ENCODE measurements at places on chromosomes 1 and 21.
A peak's percentile ranks its signal among the peaks of the same experiment; 100 is the strongest.

DNA sequence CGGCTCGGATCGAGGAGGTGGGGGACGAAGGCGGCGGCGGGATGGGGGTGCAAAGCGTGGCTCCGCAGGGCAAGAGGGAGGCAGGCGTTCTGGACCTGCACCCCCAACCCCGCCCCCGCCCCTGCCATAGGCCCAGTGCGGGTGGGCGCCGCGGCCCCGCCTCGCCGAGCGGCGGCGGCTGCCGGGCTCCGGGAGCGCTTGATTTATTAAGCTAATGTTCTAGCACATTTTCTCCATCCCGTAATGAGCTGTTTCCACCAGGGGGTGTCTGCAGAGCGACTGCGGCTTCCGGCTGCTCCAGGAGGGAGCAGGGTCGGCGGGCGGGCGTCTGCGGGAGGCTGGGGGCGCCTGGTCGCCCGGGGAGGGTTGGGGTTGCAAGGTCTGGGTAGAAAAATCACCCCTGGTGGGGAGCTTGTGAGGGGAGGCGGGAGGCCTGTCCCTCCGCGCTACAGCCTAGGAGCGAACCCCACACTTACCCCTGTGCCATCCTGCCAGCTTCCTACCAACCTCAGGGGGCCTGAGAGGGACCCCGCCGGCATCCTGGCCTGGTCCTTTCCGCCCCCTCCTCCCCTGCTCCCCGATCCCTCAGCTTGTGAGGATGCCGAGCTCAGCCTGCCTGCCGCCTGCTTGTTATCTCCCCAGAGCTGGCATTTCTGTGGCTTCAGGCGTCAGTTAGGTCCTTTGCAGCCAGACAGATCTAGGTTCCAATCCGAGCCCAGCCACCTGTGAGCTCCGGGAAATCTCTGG is 48.5 kb upstream of the ACOT11 start:
- DNase-seq, result no peak

GRCh38 chr1:223725578-223725977 is 13.2 kb downstream of the CAPN2 start:
- no peak for DNase-seq

DNA sequence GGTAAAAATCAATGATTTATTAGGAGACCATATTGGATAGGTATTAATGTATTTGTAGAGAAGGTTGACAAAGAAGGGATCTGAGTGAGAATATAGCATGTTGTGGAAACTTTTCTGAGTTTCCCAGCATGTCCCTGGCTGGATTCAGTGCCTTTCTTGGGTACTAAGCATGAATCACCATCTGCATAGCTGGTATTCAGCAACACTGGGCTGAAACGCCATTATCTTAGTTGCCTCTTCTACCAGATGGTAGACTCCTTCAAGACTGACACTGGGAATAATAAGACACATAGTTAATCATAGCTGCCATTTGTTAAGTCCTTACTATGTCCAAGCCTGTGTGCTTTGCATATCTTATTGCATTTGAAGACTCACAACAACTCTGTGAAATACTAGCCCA is 45.5 kb downstream of the ATP5PF start:
- no peak for DNase-seq

DNA sequence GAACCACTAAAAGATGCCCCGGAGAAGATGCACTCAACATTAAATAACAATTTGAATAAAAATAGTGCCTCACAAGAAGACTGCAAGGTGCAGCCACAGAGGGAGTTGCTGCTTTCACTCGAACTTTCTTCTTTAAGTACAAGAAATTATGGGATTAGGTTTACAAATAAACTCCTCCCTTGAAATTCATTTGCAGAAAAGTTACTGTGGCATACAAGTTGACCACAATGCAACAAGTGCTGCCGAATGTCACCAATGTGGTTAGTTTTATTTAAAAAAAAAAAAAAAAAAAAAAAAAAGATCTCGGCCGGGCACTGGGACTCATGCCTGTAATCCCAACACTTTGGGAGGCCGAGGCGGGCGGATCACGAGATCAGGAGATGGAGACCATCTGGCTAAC is 76.8 kb upstream of the RAB4A start:
- DNase-seq, result no peak

DNA sequence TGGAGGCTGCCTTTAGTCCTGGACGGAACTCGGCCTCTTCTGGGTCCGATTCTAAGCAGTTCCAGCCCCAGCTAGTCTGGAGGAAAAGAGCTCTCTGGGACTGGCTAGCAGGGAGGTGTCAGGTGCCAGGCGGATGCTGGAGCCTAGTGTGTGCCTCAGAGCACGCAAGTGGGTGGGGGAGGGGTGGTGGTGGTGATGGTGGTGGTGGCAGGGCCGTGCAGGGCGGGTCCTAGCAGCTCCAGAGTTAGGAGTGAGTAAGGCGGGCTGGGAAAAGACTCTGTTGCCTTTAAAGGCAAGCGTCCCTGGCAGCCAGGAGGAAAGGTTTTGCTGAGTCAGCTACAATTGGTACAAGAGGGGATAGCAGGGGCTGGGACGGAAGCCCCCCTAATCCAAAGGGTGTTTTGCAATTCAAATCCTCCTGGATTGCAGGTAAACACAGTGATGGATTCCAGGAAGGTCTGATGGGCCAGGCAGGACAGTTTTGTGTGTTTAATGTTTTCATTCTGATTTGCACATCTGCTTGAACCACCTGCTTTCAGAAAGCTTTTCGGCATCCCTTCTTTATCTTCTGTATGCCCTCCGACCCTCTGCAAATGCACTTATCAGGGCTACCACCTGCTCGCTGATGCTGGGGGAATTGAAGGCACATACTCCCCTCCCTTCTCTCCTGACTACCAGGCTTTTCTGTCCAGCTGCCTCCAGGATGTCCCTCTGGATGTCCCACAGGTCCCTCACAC is 4.1 kb upstream of the SLC2A1 start:
- DNase-seq, result no peak

DNA sequence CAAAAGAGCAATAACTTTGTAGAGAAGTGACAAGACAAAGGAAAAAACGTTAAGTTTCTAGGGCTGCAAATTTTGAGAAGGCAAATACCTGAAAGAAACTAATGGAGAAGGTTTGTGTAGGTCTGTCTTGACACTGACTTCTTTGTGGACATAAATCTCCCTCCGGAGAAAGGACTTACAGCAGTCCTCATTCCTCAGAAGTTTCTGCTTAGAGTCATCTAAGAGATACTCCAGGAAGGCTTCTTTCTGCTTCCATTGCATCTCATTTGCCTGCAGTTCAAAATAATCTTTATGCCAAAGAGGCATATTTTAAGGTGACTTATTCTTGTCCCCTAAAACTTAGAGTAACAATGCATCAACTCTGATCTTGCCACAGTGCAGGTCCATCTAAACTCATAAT is 4.4 kb upstream of the C4BPB start:
- no peak for DNase-seq

DNA sequence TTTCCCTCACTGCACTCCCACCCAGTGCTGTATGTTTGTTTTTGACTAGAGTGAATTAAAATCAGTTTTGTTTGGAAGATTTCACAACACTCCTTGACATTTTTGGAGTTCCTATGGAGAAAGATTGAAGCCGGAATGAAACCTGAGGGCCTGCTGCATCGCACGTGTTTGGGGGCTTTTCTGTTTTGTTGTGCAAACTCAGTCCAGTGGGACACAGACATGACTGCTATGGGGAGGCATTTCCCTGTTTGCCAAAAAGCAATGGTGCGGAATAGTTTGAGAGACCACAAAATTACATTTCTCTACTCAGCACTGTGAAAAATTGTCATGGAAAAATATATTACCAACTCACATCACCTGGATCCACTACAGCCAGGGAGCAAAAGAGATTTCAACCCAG is 43.8 kb upstream of the KCNE2 start:
- no peak for DNase-seq

- DNase-seq, result no peak
Measured at GRCh38 chr1:106793651-106794050, 262.8 kb upstream of the PRMT6 start.

DNA sequence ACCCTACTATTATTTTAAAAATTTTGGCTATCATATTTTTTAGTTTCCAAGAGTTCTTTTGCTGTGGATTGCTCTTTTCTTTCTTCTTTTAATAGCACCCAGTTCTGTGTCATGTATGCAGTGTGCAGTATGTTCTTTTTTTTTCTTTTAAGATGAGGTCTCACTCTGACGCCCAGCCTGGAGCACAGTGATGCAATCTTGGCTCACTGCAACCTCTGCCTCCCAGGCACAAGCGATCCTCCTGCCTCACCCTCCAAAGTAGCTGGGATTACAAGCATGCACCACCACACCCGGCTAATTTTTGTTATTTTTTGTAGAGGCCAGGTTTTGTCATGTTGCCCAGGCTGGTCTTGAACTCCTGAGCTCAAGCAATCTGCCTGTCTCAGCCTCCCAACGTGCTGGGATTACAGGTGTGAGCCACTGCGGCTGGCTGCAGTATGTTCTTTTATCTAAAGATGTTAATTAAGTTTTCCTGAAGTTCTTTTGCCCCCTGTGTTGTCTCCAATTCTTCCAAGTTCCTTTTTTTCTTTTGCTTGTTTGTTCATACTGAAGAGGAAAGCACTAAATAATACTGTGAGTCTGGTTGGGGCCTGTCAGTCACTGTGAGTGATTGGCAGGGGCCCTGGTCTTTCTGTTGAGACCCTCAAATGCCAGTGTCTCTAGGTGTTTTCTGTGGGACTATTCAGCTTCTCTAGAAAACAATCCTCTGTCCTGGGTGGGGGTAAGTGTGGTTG is 17.5 kb upstream of the TTC22 start:
- DNase-seq, result no peak

GRCh38 chr1:22537441-22538139 is 25.7 kb upstream of the EPHA8 start:
- no peak for DNase-seq

DNA sequence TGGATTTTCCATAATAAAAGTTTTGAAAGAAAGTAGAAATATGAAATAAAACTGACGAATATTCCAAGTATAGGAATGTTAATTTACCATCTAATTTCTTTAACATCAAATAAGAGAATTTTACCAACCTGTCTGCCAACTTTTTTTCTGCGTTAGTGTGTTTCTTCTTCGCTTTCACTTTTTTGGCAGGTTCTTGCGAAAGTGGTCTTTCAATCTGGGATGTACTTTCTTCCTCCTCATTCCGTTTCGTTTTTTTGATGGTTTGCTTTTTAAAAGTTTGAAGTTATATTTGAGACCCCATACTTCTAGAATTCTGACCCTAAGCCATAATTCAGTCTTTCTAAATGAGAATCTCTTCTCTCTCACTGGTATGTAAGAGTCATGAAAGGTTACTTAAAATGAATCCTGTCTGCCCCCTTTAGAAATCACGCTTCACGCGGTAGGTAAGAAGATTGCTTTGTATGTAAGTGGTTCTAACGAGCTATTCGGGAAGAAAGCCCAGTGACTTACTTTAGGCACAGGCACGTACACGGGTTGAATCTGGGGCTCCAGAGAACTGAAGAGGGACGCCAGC is 580 bp downstream of the RBM34 start:
- DNase-seq, result no peak

DNA sequence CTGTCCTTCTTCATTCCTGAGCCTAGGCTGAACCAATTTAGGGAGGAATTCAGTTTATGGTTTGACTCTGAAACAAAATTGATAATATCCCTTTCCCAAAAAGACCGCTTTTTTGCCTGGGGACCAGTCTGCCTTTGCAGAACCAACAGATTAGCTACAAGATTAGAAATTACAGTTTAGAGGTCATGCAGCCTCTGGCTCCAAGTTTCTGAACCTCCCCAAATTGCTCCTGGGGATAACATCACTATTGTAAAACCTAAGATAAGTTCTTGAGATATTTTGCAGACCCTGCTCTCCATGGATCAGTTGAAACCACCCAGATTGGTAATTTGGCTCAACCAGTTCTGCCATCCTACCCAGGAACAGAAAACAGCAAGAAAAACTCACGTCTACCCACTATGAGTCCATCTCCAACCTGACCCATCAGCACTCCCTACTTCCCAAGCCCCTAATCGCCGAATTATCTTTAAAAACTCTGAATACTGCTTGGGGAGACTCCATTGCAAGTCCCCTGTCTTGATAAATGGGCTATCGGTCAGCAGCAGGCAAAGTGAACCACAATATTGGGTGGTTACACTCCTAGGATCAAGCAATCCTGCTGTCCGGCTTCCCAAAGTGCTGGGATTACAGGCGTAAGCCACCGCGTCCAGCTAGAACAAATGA is 605 bp upstream of the RABGGTB start:
- no peak for DNase-seq

DNA sequence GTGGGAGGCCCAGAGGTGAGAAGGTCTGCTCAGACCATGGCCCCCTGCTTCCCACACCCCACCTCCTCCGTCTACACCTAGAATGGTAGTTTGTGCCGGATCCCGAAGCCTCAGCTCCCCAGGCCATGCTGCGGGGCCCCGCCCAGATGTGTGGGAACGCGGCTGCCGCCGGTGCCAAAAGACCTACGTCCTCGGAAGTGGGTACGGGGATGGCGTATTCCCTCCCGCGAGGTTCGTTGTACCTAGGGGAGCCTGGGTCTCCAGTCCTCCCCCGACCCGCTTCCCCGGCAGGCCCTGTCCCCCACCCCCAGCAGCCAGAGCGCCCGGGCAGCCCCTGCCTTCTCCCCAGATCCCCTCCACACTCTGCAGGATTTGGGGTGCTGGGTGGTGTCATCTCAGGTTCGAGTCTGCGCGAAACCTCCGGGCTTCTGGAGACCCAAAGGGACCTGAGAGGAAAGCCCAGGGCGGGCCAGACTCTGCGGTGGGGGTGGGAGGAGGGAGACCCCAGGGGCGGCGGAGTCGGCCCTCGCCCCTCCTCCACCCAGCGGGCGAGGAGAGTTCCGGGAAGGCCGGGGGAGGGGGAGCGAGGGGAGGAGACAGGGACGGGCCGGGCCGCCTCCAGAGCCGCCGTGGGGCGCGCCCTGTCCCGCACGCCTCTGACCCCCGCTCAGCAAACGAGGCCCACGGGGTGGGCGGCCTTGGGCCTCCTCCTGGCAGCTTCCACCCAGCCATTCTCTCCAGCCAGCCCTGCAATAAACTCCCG is 6.2 kb upstream of the PRDM16 start:
- no peak for DNase-seq

DNA sequence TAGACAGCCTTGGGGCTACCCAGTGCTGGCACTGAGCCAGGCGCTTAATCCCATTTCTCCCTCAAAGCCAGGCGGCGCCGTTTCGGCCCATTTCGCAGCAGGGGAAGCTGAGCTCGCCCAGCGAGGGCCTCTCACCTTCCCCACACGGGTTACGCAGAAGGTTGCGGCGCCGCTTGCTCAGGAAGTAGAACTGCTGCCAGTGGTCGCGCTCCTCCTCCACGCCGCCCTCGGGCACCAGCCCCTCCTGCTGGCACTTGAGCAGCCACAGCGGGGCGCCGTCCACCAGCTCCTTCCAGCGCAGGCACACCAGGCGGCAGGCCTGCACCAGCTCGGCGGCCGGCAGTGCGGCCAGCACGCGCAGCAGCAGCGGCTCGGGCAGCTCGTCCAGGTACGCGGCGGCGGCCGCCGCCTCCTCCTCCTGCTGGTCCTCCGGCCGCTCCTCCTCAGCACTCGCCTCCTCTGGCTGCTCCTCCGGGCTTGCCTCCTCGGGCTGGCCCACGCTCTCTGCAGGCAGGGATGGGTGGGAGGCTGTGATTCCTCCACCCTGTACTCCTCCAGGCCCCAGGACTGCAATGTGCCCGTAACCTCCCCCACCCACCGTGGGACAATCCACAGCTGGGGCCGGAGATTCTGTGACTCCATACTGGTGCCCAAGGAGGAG is 3.8 kb downstream of the FBXO2 start:
- peak; percentile 50 for DNase-seq

GRCh38 chr1:66140072-66140471 is 347.4 kb downstream of the PDE4B start:
- DNase-seq, result no peak

- DNase-seq, result no peak
Measured at GRCh38 chr1:48109390-48110013, 112.3 kb upstream of the TRABD2B start.

GRCh38 chr1:76105372-76105771 is 30.8 kb downstream of the ST6GALNAC3 start:
- no peak for DNase-seq

All from stimulated activated CD4-positive, alpha-beta T cell treated with anti-CD3 and anti-CD28 coated beads, Interleukin-1b, Interleukin-23, amount 100 ng/mL, for 1 hour (primary cell).